Thymus (tissue), 14 donors: ENCODE measurements at places on chromosomes 7 and 10.

DNA sequence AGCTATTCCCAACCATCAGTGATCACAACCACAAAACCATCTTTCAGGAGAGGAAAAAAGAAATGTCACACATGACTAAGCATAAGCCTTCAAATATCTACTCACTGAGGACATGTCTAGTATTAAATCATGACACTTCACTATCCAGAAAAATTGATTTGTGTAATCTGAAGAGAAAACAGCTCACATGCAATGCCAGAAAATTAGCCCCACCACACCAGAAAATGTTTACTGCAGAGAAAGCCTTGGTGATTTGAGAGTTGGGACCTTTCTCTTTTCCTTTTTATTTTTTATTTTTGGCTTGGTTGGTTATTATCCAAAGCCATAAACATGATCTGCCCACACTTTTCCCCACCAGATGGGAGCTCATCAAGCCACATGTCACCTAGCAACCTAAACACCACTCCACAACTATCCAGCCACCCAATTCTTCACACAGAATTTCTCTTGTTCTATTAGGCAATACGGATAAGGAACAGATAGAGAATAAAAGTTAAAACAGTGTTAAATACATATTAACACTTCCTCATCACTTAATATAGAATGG, 3.1 kb downstream of the PARD3 start:
- DNase-seq: no peak

DNA sequence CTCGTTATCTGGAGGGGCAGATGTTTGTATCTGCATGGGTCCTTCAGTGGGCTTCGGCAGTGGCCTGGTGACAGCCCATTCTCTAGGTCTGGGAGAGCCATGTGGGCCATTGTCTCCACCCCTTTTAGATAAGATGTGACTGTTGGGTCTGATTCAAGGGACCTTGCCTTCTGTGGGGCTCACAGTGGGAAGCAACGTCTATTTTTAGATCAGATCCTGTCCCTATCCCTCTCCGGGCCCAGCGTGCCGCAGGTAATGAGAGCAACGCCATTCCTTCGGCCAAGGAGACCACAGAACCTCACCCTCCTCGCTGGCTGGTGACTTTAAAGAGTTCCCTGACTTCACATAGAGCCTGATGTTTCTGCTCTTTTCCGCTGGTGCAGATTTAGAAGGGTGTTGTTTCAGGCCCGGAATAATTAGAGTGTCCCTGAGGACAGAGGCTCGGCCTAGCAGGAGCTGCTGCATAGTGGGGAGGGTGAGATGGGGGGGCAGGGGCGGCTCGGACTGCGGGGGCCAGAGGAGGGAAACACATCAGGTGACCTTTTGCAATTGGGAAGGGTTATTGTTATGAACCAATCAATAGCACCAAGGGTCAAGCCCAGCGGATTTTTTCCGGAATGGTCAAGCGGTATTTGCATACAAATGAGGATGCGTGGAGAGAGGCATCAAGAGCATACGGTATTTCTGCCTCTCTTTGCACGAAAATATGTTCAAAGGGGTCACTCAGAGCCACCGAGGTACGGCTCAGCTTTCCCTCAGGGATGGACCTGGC, 503.0 kb upstream of the FOXK1 start:
- DNase-seq: no peak

GRCh38 chr7:27950123-27950522, 210.2 kb downstream of the TAX1BP1 start:
- no peak for DNase-seq

GRCh38 chr7:52959336-52959735, 76.1 kb upstream of the POM121L12 start:
- no peak for DNase-seq

DNA sequence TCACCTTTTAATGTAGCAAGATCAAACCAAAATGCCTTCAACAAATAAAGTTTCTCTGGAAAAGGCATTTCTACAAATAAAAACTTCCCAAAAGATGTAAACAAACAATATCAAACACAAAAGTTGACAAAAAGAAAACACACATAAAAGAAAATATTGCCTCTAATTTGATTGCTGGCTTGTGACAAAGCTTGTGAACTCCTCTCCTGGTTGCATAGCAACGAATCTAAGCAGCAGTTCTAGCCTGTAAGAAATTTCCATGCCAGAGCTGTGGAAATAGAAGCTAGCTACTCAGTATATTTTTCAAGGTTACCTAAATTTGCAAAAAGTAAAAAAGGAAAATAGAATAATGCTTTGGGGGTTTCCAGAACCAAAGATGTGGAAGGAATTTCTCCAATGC, 173.9 kb upstream of the CDK1 start:
- no peak for DNase-seq

- DNase-seq: no peak
Observed at GRCh38 chr7:143372070-143372469, 9.1 kb upstream of the ZYX start.

GRCh38 chr10:124956764-124957163, 14.8 kb downstream of the ZRANB1 start:
- no peak for DNase-seq

DNA sequence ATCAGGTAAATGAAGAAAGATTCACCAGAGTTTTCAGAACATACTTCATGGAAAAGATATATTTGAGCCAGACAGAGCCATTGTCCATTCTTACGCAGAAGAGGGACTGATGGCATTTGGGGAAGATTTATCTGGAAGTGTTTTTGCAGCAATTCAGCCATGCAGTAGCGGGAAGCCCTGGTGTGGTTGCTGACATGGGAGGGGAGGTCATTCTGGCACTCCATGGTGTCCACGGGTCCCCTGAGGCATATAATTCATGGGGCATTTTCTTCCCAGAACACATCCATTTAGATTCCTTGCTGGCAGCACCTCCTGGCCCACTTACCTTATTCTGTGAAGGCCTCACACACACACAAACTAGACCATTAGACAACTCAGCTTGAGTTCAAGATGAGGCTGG, 55.6 kb downstream of the WIPF3 start:
- no peak for DNase-seq

- no peak for DNase-seq
Observed at GRCh38 chr7:35823440-35823839, 22.6 kb downstream of the SEPTIN7 start.

- DNase-seq: no peak
Observed at GRCh38 chr7:4689151-4689550, 7.1 kb downstream of the FOXK1 start.

GRCh38 chr7:44065431-44066110, at the start of gene PGAM2:
TSS of gene PGAM2 (minus strand) at chr7:44065567. CDS start at chr7:44065529, 38 bp downstream.
- no peak for DNase-seq

- DNase-seq: no peak
Observed at GRCh38 chr7:128877756-128878120, 15.1 kb downstream of the ATP6V1F start.

- DNase-seq: no peak
Observed at GRCh38 chr10:113681533-113682470, 2.1 kb downstream of the CASP7 start.

GRCh38 chr10:111984057-111984456, 199.5 kb downstream of the GPAM start:
- DNase-seq: no peak

DNA sequence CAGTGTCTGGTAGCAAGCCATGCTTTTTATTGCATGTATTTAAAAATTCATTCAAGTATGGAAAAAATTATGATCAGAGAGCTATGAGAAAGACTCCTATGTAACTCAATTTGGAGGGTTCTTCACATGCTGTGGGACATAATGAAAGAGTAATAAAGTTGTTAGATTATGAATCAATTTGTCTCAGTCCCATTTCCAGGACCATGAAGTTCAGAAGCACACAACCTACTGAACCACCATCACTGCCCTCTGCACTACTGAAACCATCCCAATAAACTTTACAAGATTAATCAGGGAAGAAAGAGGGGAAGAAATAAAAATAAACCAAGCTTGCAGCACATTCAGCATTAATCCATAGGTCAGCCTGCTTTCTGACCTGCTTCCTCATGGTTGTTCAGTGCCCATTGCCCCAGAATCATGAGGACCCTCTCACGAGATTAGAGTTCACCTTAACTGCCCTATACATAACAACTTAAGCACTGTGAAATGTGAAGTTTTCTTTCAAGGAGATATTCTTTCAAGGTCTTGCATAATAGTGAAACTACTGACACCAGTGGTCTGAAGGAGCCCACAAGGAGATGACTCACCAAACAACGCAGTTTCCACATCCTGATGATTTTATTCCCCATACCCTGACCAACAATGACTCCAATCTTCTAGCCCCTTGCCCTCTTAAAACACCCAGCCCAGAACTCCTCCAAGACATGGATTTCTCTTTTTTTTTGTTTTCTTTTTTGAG, 171.5 kb upstream of the ADCY1 start:
- DNase-seq: no peak

GRCh38 chr7:70645876-70646351, 486.0 kb upstream of the GALNT17 start:
- no peak for DNase-seq
